ENCODE measurements at places on chromosomes 2 and 18. TPM values are rescaled to one million over a fixed set of nuclear protein-coding genes. Genes with fewer than 3 reads are reported as not detected.

GRCh38 chr18:54267701-54268100 lies 1.6 kb upstream of the POLI start:
- DNase-seq: no peak

Gene MYOM1
- 1.1 TPM for total RNA-seq

Gene COBLL1
- 3.0 TPM for total RNA-seq

DNA sequence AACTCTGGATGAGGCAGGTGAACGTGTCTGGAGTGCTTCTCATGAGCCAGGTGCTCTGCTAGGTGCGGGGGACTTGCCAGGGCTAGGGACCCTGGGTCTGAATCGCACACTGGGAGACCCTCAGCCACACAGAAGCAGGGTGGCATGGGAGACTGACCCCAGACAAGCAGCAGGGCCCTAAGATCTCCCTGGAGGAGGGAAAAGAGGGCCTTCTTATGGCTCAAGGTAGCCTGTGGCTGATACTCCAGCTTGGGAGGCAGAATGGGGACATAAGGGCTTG lies 12.8 kb upstream of the CIB4 start:
- DNase-seq: no peak

DNA sequence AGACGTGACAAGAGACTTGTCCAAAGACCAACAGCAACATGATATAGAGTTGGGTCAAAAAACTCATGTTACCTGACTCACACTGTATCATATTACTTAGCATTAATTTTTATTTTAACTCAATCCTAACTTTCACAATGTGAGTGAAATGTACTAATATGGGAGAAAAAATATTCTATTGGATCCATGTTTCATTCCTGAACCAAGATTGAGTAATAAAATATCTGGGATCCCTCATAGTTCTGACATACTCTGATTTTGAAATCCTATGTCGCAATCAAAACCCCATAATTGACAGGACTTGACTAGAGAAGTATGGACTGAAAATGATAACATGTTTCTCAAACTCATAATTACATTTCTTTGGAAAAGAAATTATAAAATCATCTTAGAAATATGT lies 190.4 kb downstream of the RIT2 start:
- no peak for DNase-seq

- DNase-seq: no peak
Measured at GRCh38 chr2:85257359-85257969, 70.3 kb downstream of the TGOLN2 start.

Gene NRP2
- total RNA-seq: 11.7 TPM

Gene GPR35
- 5.9 TPM for total RNA-seq

Measured in thymus (tissue), 14 donors.